ENCODE measurements at places on chromosomes 6 and 20.

DNA sequence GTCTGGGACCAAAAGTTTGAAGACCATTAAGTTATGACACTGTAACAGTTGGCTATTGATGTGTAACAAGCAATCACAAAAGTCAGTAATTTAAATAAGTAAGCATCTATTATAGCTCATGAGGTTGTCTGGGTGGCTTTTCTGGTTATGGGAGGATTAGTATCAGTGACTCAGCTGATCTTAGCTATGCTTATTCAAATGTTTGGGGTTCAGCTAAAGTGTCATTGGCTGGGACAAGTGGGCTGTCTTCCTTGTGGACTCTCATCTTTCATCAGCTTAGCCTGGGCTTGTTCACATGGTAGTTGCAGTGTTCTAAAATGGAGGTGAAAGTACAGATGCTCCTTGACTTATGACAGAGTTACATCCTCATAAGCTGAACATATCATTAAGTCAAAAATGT, 74.6 kb upstream of the LAMP5 start:
- peaks cover 30% of the 10 kb centered on the region for H3K36me3 ChIP-seq
- H3K4me3 ChIP-seq: no peak overlapping the region
- no peak for DNase-seq
- H3K4me1 ChIP-seq: peaks cover 7% of the 10 kb centered on the region

GRCh38 chr6:20238688-20239587, 26.7 kb upstream of the MBOAT1 start:
- H3K27me3 ChIP-seq: peaks cover 11% of the 10 kb centered on the region
- no peak for DNase-seq
- H3K36me3 ChIP-seq: peaks cover 1% of the 10 kb centered on the region
- no peak overlapping the region for H3K4me3 ChIP-seq

DNA sequence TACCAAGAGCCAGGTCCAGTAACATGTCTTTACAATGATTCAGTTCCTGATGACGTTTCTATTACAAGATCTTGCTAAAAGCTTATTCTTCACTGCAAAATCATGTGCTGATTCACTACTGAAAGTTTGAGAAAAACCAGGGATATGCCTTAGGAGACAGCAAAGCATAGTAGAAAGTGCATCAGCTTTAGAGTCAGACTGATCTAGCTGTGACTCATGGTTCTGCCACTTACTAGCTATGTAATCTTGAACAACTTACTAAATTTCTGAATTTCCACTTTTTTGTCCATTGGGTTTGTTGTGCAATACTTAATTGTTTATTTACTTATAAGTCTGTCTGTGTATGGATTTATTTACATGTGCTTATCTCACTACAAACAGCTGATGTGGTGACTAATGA, 198.5 kb upstream of the RSPO3 start:
- no peaks in the 10 kb centered on the region for H3K36me3 ChIP-seq
- H3K4me3 ChIP-seq: no peak overlapping the region
- peaks cover 6% of the 10 kb centered on the region for H3K4me1 ChIP-seq
- peaks cover 14% of the 10 kb centered on the region for H3K27me3 ChIP-seq
- H3K27ac ChIP-seq: no peak overlapping the region

DNA sequence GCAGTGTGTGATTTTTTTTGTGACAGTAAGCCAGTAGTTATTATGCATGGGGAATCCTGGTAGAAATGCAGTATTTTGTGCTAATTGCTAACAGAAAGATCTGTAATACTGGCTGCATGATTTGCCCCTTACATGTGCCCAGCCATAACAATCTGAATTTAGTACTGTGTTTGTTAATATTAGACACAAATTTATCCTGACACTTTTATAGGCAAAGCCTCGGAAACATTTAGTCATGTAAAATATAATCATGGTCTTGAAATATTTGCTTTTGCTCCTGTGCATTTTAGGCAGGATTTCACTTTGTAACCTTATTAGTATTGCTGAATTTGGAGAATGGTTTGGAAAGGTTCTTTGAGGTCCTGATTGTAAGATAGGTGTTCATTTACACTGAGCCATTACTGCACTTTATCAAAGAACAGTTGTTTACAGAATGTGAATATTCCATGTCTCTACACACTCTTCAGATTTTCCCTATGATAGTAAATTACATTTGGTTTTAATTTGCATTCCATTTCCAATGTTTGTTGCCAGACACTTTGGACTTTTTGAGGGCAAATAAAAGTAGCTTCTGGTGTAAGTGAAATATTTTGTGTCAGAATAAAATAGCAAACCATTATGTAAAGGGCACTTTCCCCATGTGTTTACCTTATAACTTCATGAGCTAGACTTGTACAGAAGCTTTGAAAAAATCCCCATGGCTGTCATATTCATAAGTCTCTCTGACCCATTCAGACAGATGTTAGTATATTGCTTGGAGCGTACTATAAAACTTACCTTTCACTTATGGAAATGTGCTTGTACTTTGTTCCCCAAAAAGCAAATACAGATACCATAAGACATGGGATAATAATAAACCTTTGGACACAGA, 349.9 kb downstream of the ARHGAP18 start:
- no peak overlapping the region for H3K4me3 ChIP-seq
- DNase-seq: no peak
- H3K36me3 ChIP-seq: no peaks in the 10 kb centered on the region
- H3K27me3 ChIP-seq: no peaks in the 10 kb centered on the region

GRCh38 chr6:53436526-53437303, 88.0 kb upstream of the ELOVL5 start:
- H3K27ac ChIP-seq: no peak overlapping the region
- H3K36me3 ChIP-seq: no peaks in the 10 kb centered on the region
- peaks cover 11% of the 10 kb centered on the region for H3K4me1 ChIP-seq
- no peak overlapping the region for H3K4me3 ChIP-seq

DNA sequence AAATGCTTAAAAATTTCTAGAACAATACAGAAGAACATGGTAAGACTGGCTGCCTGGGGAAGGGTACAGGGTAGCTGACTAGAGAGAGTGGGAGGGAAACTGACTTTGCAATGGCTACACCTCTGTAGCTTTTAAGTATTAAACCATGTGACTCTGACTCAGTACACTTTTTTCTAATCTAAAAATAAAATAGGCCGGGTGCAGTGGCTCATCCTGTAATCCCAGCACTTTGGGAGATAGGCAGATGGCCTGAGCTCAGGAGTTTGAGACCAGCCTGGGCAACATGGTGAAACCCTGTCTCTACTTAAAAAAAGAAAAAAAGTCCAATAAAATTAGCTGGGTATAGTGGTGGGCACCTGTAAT, 18.5 kb downstream of the ATP9A start:
- H3K27me3 ChIP-seq: no peaks in the 10 kb centered on the region
- peak overlapping the region; percentile 49 for H3K27ac ChIP-seq
- H3K4me3 ChIP-seq: no peak overlapping the region
- no peak for DNase-seq

- peaks cover 27% of the 10 kb centered on the region for H3K4me1 ChIP-seq
- no peak overlapping the region for H3K27ac ChIP-seq
These were observed 32.8 kb upstream of the GMPR start for GRCh38 chr6:16205377-16206144.

- H3K4me3 ChIP-seq: no peak overlapping the region
- no peaks in the 10 kb centered on the region for H3K27me3 ChIP-seq
- H3K36me3 ChIP-seq: peaks cover 2% of the 10 kb centered on the region
- H3K27ac ChIP-seq: no peak overlapping the region
- DNase-seq: no peak
- H3K4me1 ChIP-seq: no peaks in the 10 kb centered on the region
These were observed 162.7 kb upstream of the TCF21 start for GRCh38 chr6:133726188-133726587.

- no peaks in the 10 kb centered on the region for H3K4me1 ChIP-seq
- H3K27ac ChIP-seq: no peak overlapping the region
- H3K4me3 ChIP-seq: no peak overlapping the region
- no peaks in the 10 kb centered on the region for H3K36me3 ChIP-seq
- no peak for DNase-seq
These were observed 76.5 kb upstream of the ADGRF1 start for GRCh38 chr6:47118611-47119010.

DNA sequence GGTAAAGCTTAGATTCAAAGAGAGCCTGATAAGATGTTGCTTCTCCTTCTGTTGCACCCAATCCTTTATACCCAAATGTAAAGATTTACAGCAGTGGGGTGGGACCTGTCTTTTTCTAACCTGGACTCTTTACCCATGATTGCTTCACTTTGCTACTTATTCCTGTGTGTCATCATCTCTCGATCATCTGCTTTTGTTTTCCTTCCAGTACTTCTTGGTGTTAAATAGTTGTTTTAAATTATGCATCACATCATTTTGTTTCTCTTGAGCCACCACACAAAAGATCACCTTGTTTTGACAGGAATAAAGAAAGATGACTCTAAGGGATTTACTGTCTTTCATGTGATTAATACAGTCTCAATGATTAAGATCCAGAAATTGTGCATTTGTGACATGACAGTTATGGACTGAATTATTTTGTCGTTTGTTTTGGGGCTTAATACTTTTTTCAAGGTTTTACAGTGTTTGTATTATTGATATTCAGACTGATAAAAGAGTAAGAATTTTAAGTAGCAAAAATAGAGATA, 123.1 kb downstream of the CDKAL1 start:
- H3K27me3 ChIP-seq: no peaks in the 10 kb centered on the region
- DNase-seq: no peak
- H3K4me3 ChIP-seq: no peak overlapping the region
- H3K27ac ChIP-seq: no peak overlapping the region
- peaks cover 11% of the 10 kb centered on the region for H3K36me3 ChIP-seq
- peaks cover 49% of the 10 kb centered on the region for H3K4me1 ChIP-seq

DNA sequence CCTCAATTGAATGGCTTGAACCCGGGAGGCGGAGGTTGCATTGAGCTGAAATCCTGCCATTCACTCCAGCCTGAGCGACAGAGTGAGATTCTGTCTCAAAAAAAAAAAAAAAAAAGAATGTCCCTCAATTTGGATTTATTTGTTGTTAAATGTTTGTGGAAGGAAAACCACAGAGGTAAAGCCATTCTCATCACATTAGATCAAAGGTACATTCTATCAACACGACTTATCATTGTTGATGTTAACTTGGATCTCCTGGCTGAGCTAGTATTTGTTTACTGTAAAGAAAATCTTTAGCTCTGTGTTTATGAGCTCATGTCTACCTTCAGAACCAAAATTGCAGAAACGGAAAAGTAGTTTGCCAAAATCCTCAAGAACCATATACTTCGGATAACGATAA, 91.4 kb upstream of the SALL4 start:
- H3K4me1 ChIP-seq: peaks cover 12% of the 10 kb centered on the region
- H3K36me3 ChIP-seq: no peaks in the 10 kb centered on the region
- no peak overlapping the region for H3K4me3 ChIP-seq

DNA sequence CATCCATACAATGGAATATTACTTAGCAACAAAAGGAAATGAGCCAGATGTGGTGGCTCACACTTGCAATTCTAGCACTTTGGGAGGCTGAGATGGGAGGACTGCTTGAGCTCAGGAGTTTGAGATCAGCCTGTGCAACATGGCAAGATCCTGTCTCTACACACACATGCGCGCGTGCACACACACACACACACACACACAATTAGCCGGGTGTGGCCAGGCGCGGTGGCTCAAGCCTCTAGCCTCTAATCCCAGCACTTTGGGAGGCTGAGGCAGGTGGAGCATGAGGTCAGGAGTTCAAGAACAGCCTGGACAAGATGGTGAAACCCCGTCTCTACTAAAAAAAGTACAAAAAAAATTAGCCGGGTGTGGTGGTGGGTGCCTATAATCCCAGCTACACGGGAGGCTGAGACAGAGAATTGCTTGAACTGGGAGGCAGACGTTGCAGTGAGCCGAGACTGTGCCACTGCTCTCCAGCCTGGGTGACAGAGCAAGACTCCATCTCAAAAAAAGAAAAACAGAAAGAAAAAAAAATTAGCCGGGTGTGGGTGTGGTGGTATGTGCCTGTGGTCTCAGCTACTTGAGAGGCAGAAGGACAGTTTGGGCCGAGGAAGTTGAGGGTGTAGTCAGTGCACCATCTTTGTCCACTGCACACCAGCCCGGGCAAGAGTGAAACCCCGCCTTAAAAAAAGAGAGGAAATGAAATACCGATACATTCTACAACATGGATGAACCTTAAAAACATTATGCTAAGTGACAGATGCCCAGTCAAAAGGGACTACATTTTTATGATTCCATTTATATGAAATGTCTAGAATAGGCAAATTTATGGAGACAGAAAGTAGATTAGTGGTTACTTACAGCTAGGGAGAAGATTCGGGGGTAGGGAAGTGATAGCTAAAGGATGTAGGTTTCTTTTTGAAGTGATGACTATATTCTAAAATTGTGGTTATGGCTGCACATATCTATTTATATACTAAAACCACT, 52.5 kb downstream of the RBL1 start:
- peaks cover 41% of the 10 kb centered on the region for H3K36me3 ChIP-seq
- H3K27ac ChIP-seq: no peak overlapping the region
- no peaks in the 10 kb centered on the region for H3K4me1 ChIP-seq
- DNase-seq: no peak

DNA sequence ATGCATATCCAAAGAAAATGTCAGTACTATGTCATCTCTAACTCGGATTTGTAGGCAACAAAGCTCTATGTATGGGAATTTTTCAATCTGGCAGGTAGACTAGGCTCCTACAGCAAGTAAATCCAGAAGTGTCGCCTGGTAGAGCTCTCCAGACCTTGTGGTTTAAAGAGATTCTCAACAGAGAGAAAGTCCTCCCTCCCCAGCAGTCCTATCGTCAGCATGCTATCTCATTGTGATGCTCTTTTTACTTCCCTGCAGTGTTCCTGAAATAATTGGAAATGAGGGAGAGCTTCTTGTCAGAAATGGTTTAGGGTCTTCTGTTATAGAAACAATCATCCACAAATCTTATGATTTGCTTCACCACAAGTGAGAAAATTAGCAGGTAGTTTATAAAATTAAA, 395.4 kb downstream of the FRK start:
- DNase-seq: no peak
- no peaks in the 10 kb centered on the region for H3K27me3 ChIP-seq
- H3K4me3 ChIP-seq: no peak overlapping the region
- H3K4me1 ChIP-seq: peaks cover 17% of the 10 kb centered on the region

DNA sequence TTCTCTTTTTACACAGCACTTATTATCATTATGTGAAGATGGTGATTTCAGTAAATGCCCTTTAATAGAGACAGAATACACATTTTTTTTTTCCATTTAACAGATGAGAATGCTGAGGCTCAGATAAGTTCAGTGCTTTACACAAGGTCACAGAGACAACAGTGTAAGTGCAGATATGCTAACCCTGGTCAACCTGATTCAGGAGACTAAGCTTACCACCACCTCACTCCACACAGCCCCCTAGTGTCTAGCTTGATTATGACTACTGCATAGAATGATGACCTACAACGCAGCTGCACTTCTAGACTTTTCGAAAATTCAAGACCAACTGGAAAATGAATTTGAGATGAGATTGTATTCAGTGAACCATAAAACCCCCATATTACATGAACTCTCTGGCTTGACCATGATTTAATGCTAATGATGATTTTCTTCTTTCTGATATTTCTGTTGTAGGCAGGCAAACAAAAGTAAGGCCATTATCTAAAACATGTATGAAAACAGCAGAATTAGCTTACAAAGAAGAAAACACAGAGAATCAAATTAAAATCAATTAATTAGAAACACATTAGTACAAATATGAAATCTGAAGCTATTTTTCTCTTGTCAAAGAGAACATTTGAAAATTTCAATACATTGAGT, 212.1 kb upstream of the PHACTR1 start:
- H3K36me3 ChIP-seq: no peaks in the 10 kb centered on the region
- H3K4me1 ChIP-seq: no peaks in the 10 kb centered on the region
- no peak overlapping the region for H3K4me3 ChIP-seq
- no peak for DNase-seq
- peak overlapping the region; percentile 29 for H3K27ac ChIP-seq
- peaks cover 9% of the 10 kb centered on the region for H3K27me3 ChIP-seq

- no peak for DNase-seq
- no peaks in the 10 kb centered on the region for H3K36me3 ChIP-seq
- H3K4me3 ChIP-seq: no peak overlapping the region
- no peak overlapping the region for H3K27ac ChIP-seq
- H3K4me1 ChIP-seq: no peaks in the 10 kb centered on the region
These were observed 34.8 kb upstream of the CD83 start for GRCh38 chr6:14082771-14083170.

All from progenitor cell of endocrine pancreas (in vitro differentiated cells).